NCI-H1436 treated with DMSO at 0.1 percent for 48 hours (cell line): ENCODE measurements at places on chromosomes 1 and 21.

DNA sequence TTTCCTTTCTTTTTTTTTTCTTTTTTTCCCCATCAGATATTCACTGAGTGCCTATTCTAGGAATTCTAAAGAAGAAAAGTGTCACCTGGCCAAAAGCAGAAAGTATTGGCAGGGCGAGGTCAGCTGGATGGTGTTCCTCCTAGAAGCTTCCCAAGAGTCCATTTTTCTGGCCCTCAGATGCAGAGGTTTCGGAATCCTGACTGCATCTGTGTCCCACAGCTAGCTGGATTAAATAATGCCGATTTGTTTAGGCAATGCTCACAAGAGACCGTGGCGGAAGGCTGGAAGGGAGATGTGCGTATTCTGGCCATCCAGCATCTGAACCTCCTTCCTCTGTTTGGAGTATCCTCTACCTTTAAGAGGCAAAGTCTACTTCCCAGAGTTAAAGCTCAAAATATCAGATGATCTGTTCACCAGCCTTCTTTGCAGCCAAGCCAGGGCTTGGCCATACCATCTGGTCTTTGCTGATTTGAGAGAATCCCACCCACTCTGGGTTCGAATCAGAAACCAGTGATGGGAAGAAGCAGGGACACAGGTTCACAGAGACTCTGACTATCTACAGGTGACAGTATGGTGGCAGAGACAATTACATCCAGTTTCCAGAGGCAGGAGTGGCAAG is 5.4 kb upstream of the TENT5C start:
- DNase-seq: no peak

DNA sequence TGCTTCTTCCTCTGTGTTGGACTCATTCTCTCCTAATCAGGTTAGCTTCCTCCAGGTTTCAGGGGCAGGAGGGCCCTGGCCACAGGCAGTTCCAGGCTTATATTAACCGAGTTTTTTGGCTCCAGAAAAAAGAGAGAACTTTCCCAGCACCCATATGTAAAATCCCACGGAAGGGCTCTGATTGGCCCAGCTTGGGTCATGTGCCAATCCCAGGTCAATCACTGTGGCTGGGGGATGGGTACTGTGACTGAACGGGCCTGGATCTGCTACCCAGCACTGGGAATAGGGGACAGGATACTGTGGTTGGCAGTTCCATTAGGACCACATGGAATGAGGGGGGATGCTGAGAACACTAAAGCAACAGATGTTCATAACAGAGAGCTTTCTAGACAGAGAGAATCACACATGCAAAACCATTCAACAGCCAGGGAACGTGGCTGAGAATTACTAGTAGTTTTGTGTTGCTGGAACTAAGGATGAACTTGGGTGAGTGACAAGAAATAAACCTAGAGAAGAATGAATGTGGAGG is 51.1 kb upstream of the NEK2 start:
- DNase-seq: no peak

GRCh38 chr1:55445416-55445815 is 230.3 kb upstream of the USP24 start:
- no peak for DNase-seq

- no peak for DNase-seq
Observed at GRCh38 chr1:175717610-175718540, 25.5 kb downstream of the TNR start.

- DNase-seq: no peak
Observed at GRCh38 chr1:57017200-57017599, 51.4 kb upstream of the C8B start.

- no peak for DNase-seq
Observed at GRCh38 chr1:23282957-23283356, 61.1 kb downstream of the HNRNPR start.

DNA sequence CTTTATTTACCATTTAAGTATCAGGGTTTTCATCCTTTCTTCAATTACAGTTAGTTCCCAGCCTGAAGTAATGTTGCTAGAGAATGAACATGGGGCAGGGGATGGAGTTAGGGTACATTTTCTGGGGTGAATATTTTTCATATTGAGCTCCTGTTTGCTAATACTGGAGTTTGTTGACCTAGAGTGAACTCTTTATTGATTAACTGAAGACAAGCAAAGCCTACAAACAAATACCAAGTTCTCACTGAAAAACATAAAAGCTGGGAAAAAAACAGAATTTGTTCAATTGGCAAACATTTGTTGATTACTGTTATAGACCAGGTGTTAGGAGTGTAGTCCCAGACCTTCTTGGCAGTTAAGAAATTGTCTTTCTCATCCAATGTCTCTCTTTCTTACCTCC is 28.2 kb upstream of the PIGV start:
- no peak for DNase-seq

DNA sequence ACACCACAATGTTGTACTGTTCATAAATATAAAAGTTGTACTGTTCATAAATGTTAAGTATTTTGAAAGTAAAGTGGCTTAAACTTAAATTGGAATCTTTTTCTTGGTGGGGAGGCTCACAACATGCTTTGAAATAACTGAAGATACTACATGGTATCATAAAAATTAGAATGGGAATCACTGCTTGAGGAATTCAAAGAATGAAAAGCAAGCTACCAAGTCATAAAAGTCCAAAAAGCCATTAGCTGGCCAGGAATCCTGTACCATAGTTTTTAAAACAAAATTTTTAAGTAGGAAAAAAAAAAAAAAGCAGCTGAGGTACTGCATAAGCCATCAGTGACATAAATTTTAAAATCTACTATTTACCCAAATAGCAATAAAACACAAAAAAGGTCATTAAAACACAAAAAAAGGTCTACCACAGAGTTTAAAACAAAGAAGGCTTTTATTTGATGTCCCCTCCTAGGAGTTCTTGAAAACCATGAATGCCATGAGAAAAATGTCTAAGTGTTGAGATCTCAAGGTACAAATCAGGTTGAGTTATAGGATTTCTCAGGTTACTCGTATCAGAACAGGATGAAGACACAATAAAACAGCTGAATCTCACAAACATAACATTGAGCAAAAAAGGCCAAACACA is 8.6 kb downstream of the ZZZ3 start:
- no peak for DNase-seq

- DNase-seq: no peak
Observed at GRCh38 chr1:9621032-9621431, 30.5 kb upstream of the PIK3CD start.

DNA sequence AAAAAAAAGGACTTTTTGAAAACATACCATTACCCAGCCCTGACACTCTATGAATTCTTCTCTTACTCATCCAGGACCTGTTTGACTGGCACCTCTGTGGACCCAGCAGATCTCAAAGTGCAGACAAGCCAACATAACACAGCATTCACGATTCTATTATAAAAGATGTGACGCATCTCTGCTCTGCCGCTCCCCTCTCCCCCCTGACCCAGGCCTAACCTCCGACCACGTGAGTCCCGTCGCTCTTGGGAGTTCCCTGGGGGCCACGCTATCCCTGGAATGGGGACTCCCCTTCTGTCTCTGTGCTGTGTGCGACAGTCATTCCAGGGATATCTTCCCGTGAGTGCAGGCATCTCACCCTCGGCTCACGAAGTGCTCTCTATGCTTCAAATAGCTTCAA is 21.1 kb downstream of the LRRC38 start:
- DNase-seq: no peak

GRCh38 chr1:222417264-222417663 is 130.6 kb downstream of the HHIPL2 start:
- no peak for DNase-seq

- DNase-seq: peak; percentile 64
Observed at GRCh38 chr1:234601301-234602017, 8.5 kb downstream of the IRF2BP2 start.

DNA sequence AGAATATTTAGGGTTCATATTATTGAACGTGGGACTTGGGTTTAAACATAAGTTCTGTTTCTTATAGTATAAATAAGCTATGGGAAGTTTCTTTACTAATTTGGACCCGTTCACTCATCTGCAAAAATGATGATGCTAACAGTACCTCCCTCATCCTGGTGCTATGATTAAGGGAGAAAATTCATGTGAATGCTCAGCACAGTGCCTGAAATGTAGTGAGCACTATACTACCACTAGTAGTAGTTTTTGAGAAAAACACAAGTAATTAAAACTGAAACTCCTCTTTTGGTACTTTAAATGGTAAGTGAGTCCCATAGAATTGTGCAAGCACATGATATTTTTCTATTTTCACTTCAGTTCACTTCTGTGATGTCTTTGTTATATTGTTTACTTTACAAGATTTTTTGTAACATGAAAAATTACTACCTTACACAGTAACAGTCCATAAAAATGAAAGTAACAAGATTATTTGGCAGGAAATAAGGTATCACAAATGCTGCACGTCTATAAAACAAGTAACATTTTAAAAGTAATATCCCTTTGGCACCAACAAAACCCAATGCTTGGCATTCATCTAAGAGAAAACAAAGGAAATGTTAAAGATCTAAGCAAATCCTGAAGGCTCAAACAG is 11.3 kb upstream of the PTPRC start:
- no peak for DNase-seq

- no peak for DNase-seq
Observed at GRCh38 chr21:18265944-18266343, 21.3 kb downstream of the CHODL start.

GRCh38 chr1:198927129-198927528 is 288.3 kb downstream of the PTPRC start:
- DNase-seq: no peak

DNA sequence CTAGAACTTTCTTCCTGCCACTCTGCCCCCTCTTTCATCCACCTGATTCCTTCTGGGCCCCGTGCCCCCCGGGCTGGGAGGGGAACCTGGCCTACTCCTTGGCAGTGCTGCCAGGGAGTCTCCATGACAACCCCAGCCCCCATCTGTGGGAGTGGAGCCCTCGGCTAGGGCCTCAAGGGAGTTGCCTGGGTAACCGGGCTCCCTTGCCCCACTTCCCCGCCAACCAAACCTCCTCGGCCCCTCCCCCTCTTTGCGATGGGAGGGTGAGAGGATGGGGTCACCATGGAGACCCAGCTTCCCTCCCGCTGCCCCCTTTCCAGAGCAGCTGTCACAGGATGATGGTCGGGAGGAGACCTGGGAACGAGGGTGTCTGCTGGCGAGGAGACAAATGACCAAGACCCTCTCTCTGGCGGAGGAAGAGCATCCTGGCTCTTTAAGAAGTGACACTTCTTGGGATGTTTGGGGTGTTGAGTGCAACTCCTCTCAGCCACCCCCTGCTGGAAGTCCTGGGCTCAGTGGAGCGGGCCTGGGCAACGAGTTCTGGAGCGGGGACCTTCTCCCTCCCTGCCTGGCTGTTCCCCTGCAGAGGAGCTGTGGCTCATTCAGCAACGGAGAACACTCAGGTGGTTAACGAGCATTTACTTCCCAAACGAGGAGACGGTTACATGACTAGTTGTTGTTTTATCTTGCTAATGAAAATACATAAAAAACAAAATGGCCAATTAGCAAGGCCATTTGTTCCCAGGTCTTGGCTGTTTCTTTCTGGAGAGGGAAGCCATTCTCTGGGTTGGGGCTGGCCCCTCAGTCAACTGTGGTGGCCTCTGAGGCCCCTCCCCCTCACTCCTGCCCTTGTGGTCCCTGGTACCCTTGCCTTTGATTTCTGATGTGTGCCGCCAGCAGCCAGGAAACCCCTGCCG is 82.8 kb downstream of the UBIAD1 start:
- DNase-seq: peak; percentile 80

DNA sequence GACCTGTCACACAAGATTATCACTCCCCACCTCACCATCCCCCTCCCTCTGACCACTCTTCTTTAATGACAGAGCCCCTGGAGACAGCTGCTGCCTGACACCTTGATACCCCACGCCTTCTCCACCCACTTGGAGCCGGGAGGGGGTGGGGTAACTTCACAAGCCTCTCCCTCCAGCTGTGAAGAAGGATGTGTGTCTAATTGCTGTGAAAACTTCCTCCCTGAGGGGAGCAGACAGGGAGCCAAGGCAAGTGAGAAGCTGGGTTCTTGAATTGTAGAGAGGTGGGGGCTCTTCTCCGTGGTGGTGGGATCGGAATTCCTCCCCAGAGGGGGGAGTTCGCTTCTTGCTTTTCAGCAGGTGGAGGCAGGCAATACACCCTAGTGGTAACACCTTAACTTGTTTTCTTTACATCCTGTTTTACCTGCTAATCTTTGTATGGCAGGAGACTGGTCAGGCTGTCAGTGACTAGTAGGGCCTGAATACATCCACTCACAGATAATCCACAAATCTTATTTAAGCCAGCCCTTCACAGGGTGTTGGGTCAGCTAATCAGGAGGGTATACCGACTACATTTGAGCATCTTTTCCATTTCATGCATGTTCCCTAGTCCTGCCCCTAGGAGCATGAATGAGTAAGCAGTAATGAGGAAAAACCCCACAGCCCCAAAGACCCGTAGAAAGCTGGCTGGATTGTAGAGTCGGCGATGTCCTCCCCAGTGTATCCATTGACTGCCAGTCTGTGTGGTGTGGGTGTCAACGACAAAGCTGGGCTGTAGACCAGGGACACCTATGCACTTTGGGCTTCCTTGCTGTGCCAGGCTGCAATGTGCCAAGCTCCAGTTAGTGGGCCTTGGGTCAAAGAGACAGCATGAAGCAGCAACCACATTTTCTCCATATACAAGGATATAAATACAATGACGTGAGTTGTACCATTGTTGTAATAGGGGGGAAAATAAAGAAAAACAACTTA is 57.3 kb downstream of the NFASC start:
- DNase-seq: no peak

- no peak for DNase-seq
Observed at GRCh38 chr1:222240536-222241181, 307.2 kb downstream of the HHIPL2 start.

DNA sequence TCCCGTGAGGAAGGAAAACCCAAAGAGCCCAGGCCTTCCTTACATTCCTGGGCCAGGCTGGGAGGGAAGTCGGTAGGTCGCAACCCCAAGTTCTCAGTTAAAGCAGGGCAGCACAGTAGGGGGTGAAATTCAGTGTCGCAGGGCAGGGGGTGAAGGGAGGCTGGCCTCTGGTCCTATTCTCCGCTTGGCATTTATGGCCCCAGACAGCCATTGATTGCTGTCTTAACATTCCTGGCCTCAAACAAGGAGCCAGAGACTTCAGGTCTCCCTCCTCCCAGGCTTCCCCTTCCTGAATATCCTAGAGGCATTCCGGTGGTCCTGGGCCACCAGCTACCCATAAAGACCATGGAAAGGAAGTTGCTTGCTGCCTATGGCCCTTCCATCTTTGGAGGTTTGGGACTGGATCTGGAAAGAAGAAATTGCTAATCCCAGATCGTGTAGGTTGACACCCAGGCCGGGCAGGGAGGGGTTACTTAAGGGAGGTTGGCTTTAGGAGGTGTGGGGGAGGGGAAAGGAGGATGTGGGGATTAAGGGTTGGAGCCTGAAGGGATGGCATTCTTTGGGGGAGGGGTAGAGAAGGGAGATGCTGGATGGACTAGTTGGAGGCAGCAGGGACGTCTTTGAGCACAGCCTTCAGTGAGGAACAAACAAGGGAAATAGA is 1.7 kb downstream of the LIN28A start:
- DNase-seq: no peak

DNA sequence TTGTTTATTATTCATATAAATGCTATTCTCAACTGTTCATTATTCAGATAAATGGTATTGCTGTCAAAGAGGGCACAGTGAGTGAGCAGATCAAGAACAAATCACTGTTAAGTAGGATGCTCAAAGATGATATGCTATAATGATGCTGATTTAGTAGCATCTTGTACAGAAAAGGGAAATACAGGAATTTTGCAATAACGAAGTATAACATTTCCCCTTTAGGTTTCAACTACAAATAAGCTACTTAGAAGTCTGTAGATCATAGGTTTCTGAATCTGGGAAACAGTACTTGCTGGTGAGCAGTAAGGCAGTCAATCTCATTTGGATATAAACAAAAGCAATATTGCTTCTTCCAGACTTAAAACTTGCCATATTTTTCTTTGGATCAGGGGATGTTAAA is 27.3 kb upstream of the RCOR3 start:
- no peak for DNase-seq

GRCh38 chr1:23448846-23449245 is 24.3 kb upstream of the TCEA3 start:
- DNase-seq: no peak
